ELF-1 (cell line): ENCODE measurements at places on chromosomes 6 and 20.

GRCh38 chr20:6480328-6481200, 286.9 kb upstream of the BMP2 start:
- no peak for DNase-seq

GRCh38 chr20:54535033-54535432, 59.6 kb downstream of the DOK5 start:
- DNase-seq: no peak

GRCh38 chr6:148981515-148981914, 234.7 kb downstream of the UST start:
- DNase-seq: no peak

DNA sequence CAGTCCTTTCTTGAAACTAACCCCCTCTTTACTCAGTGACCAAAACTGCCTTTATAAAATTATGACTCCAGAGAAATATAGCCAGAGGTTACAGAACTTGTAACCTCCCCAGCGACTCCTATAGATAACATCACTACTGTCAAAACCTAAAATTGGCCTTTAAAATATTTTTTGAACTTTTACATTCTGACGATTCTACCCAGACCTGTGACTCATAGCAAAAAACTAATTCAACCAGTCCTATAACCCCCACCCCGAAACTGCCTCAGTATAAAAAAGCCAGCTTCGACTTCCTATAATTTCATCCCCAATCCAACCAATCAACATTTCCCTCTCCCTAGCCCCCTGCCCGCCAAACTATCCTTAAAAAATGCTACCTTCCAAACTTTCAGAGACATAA, 13.9 kb downstream of the JPH2 start:
- no peak for DNase-seq

DNA sequence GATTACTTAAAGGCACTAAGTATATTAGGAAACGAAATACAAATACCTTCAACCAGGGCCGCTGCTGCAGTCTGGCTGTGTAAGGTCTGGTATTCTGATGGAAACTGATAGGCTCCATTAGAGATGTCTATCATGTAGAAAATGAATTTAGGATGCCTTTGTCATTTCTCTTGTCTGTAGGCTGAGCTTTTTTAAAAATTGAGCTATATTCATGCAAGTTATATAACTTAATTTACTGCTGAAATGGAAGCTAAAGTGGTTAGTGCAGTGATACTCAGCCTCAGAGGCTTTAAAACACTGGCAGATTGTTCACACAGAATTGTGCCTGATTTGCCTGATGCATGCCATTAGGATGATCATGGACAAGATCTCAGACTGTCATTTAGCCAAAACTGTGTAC, 286.2 kb upstream of the QKI start:
- DNase-seq: no peak

GRCh38 chr6:28863604-28864325, 60.0 kb downstream of the TRIM27 start:
- DNase-seq: peak; percentile 91

DNA sequence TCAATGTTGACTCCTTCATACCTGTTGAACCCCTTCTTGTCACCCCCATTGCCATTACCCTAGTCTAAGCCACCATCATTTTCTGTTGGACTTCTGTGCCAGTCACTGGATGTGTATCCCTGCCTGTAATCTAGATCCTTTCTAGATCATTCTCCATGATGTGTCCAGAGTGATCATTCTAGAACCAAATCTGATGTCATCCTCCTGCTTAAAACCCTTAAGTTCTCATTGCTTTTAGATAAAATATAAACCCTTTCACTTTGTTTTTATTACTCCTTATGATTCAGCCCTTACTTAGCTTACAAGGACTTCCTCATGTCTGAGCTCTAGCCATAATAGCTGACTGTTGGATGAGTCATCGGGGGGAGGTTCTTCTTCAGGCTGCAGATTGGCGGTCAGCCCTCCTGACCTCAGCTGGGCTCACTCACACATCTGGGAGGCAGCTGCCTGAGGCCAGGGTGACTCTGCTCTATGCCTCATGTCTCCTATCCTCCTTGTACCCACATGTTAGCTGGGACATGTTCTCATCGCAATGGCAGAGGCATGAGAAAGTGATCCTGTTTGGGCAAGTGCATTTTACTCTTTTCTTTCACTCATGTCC, 287.6 kb downstream of the ESR1 start:
- peak; percentile 76 for DNase-seq

GRCh38 chr20:33830371-33830770, 19.2 kb downstream of the CHMP4B start:
- no peak for DNase-seq

DNA sequence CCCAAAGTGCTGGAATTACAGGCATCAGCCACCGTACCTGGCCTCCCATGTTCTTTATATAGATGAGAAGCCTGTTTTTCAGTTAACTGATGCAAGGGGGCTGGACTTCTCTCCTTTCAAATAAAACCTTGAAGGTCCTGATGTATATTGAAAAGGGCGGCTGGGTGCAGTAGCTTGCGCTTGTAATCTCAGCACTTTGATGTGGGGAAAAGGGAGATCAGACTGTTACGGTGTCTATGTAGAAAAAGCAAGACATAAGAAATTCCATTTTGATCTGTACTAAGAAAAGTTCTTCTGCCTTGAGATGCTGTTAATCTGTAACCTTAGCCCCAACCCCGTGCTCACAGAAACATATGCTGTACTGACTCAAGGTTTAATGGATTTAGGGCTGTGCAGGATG, 16.1 kb upstream of the SAMHD1 start:
- DNase-seq: no peak

DNA sequence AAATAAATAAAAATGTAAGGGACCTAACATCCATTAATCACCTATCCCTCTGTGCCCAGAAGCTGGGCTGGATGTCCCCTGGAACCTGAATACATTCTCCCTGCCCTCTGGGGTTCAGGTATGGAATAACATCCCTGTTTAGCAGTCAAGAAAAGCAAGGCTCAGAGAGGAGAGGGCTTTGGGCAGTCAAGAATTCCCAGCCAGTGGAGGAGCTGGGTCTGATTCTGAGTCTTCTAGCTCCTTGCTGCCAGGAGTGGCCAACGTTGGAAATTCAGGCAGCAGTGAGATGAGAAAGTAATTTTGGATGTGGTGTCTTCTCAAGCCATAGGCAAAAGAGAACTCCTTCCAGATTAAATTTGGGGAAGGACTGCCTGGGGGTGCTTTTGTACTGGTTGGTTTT, 42.6 kb upstream of the ZNFX1 start:
- DNase-seq: peak; percentile 79

- peak; percentile 48 for DNase-seq
Observed at GRCh38 chr20:6044115-6044514, 9.7 kb downstream of the LRRN4 start.

DNA sequence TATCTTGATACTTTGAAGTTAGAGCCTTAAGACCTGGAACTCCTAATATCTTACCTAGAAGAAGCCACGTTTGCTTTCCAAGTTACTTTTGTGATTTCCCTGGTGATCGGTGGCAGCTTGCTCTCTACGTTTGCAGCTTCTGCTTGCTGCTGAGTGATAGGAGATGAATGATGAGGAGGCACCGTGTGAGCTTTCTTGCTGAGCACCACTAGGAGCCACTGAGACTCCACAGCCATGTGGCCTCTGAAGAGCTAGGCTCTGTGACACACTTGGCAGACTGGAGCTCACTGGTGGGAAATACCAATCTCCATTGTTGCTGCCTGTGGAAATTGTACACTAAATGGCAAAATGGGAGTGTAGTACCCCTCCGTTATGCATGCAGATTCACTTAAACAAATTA, 161.8 kb downstream of the IBTK start:
- peak; percentile 5 for DNase-seq

- no peak for DNase-seq
Observed at GRCh38 chr6:10411131-10411970, 3.5 kb downstream of the TFAP2A start.

- DNase-seq: peak; percentile 62
Observed at GRCh38 chr6:139150920-139151319, 16.0 kb downstream of the HECA start.

GRCh38 chr6:46296586-46296985, 125.8 kb upstream of the ENPP5 start:
- DNase-seq: no peak

GRCh38 chr6:68447112-68447511, 188.0 kb upstream of the ADGRB3 start:
- DNase-seq: no peak

DNA sequence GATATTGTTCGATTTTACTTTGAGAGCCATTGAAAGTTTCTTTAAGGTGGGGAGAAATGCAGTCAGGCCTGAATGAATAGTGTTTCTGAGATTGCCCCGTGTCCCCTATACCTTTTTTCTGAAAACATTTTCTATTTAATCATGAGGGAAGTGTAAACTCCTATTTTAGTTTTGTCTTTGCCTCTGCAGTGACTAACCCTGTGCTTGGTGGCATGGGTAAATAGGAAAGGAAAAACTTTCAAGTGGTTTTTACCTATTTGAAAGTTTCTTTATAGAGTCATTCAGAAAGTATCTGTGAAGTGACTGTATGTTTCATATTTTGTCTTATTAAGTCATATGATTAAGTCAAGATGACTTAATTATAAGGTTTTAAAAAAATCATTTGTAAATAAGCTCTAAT, 14.5 kb downstream of the SNRNP48 start:
- DNase-seq: no peak

DNA sequence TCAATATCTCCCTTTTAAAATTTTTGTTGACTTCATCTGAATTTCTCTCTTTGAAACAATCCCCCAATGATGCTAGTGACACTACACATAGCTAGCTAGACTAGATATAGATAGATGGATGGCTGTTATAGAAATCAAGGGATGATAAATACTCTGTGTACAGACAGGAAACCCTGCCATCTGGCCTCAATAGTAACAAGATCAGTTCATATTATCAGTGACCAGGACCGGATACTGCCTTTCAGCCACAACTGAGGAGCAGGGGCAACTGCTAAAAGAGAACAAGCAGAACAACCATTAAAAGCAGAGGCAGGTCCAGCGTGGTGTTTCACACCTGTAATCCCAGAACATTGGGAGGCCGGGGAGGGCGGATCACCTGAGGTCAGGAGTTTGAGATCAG, 118.3 kb upstream of the FAM184A start:
- DNase-seq: no peak

DNA sequence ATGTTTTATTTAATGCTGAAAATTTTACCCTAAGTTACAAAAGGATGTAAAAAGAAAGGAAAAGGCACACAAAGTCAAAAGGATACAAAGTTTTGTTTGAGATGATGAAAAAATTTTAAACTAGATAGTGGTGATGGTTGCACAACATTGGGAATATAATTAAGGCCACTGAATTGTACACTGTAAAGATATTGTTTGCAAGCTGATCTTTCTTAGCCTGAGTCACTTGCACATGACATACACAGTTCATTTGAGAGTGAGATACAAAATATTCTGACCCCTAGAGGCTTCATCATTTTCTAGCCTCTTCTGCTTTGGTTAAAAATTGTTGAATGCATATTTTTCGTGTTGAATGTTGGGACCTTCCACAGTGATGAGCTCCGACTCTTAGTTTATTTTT, 462.6 kb downstream of the HDGFL1 start:
- no peak for DNase-seq

DNA sequence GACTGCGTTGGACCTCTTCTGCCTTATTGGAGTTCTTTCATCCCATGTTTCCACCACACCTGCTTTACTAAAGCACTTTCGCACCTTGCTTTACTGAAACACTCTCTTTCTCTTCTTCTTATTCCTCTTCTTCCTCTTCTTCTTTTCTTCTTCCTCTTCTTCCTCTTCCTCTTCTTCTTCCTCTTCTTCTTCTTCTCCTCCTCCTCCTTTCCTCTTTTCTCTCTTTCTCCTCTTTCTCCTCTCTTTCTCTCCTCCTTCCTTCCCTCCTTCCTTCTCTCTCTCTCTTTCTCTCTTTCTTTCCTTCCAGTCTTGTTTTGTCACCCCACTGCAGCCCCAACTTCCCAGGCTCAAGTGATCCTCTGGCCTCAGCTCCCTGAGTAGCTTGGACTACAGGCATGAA, 4.0 kb upstream of the RIPPLY2 start:
- no peak for DNase-seq

DNA sequence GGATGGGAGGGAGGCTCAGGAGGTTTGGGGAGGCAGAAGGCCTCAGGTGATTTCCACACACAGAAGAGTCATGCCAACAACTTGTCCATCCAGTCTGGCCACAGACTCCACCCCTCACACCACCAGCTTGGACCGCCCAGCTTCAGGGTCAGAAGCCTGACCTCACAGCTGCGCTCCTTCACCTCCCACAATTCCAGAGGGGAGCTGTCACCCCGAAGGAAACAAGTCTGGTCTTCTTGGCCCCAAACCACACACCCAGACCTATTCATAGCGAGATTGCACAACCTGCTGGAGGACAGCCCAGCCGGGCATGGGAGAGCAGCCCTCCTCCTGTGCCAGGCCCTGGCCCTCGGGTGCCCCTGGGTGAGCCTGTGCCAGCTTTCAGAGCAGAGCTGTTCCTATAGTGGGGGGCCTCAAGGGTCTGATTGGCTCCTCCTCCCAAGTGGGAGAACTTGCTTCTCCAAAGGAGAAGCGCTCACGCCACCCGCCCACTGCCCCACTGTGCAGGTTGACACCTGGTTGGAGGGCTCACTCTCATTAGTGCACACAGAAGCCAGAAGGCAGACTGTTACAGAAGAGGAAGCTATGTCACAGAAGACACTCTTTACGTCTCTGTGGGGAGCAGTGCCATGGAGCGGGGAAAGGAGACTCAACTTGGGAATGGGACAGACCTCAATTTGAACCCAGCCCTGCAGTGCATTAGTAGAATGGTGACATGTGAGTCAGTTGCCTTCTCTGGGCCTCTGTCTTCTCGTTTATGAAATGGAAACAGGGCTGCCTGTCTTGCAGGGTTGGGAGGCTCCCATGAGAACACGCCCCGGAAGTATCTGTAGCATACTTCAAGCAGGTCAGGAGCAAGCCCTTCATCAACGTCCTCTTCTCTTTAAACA, 128.8 kb downstream of the FOXO3 start:
- peak; percentile 52 for DNase-seq

- DNase-seq: no peak
Observed at GRCh38 chr20:33311996-33312395, 29.0 kb downstream of the BPIFB1 start.

DNA sequence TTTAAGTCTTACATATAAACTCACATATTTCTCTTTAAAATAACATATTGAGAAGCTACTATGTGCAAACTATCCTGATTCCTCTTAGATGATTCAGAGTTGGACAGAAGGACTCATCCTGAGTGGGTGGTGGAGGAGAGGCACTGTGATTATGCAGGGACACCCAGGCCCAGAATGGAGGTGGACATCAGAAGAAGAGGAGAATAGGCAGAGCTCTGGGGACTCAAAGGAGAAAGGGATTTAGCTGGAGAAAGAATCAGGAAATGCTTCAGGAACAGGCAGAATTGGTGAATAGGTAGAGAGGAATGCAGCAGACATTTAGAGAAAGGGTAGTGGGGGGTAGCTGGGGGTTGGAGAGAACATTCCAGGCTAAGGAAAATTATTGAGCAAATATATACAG, 17.4 kb downstream of the RCAN2 start:
- no peak for DNase-seq

- DNase-seq: no peak
Observed at GRCh38 chr6:98343004-98343403, 491.4 kb upstream of the POU3F2 start.
